ENCODE measurements at places on chromosomes 16 and 17.

DNA sequence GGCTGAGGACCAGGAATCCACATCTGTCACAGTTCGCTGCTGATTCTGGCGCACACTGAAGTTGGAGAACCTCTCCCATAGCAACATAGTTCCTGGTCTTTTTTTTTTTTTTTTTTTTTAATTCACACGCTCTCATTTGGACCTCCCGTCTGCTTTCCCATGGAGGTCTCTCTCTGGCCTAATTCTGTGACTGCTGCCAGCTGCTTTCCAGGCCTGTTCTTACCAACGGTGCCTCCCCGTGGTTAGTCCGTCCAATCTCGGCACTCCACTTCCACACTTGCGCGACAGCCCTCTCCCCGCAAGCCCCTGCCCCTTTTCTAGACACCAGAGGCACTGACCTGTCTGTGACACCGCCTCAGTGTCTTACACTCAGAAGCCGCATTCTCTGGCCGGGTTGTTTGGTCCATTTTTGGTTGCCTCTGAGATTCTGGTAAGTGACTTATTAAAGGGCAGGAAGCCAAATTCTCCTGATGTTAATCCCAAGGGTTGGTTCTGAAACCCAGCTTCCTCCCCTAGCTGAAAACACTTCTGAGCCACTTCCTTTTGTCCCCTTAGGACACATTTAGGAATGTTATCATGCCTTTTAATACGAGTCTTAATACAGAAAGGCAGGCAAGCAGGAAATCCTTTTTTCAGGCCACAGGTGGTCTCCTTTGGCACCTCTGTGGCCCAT, 1.1 kb upstream of the AKTIP start:
- DNase-seq = no peak

DNA sequence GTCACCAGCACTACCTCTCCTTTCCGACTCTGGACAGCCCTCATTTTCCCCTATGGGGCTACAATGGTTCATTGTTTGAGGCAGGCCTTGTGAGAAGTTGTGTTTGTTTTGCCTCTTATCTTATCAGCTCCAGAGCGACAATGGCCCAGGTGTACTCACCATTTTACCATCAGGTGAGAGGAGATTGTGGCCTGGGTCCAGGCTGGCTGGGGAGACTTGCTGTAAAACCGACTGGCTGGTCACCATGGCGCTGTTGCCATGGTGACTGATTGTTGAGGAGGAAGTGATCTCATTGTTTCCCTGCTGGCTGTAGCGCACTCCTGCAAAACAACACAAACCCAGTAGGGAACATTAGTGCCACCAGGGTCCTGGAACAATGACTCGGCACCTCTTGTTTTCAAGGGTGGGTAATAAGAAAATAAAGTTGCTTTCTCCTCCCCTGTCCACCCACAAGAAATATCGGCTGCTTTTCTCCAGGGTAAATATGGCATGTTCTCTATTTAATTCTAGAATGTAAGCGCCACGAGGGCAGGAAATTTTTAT, 34.4 kb downstream of the HNF1B start:
- peak; percentile 89 for DNase-seq

DNA sequence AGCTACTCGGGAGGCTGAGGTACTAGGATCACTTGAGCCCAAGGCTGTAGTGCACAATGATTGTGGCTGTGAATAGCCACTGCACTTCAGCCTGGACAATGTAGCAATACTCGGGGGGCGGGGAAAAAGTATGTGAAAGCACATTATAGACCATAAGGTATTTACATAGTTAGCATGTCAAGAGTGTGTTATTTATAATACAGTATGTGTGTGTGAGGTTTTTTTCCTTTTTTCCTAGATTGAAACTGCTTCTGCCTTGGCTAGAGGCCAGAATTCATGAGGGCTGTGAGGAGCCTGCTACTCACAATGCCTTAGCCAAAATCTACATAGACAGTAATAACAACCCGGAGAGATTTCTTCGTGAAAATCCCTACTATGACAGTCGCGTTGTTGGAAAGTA, 30.5 kb downstream of the PTRH2 start:
- no peak for DNase-seq

DNA sequence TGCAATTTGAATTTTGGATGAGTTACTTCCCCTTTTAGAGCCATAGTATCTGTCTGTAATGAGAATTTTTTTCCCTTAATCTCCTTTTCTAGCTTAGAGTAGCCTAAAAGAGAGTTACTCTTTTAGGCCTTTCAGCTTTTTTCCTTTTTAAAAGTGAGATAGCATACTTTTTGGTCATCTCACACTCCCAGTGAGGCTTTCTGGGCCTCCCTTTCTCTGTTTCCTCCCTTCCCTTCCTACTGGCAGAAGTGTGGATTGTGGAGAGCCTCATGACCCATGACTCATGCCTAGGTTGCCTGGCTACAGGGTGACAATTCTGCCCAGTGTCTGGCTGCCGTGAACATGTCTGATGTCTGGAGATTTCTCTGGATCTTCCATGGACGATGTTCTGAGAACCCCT, 15.2 kb downstream of the KRT23 start:
- DNase-seq = no peak

- DNase-seq = peak; percentile 89
Measured at GRCh38 chr17:1122533-1123392, 57.0 kb downstream of the ABR start.

DNA sequence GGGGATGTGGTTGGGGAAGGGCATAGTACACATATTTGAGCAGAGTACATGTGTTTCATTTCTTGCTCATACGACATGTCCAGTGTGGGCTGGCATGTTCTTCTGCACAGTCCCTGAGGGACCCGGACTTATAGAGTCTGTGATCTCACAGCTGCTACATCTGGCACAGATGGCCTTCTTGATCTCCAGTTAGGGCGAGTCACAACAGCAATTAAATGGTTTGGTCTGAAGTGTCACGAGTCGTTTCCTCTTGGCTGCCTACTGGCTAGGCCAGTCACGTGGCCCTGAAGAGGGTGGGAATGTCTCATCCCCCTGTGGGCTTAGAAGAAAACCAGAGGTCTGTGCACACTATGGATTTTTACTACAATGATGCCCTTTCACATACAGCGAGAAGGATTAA, 443.6 kb downstream of the WWOX start:
- no peak for DNase-seq

- DNase-seq = no peak
Measured at GRCh38 chr17:70040336-70040735, 34.7 kb upstream of the KCNJ16 start.

- no peak for DNase-seq
Measured at GRCh38 chr17:79520167-79521165, 90.4 kb downstream of the RBFOX3 start.

GRCh38 chr17:65290056-65290455, 152.9 kb downstream of the RGS9 start:
- peak; percentile 14 for DNase-seq

DNA sequence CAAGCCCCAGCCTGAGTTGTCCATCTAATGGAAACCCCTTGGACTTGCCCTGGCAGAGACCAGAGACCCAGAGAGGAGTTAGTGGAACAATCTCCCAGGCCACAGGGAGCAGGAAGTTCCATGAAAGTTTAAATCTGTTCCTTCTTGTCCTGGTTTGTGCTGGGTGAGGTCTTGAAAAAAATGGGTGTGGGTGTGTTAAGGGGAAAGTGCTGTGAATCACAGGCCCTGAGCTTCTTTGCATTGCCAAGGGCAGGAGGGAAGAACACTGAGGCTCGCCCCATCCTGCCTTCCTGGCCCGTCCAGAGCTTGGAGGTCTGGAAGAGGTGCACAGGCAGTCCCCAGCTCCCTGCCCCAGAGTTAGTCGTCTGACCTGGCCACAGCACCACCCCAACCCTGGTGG, 2.3 kb downstream of the ADORA2B start:
- no peak for DNase-seq

DNA sequence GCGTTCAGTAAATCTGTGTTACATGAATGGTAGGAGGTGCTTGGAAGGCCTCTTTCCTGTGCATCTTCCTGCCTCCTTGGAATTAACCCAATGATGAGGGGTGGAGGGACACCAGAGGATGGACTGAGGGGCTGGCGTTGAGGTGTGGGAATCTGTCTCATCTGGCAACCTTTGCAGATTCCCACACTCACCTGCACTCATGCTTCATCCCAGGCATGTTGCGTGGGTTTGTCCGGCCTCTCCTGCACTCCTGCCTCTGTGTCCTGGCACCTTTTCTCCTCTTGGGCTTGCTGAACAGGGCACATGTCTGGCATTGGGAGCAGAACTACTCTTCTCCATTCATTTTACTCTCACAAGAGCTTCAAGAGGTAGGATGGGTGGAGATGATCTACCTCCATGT, 3.1 kb upstream of the IGFBP4 start:
- no peak for DNase-seq

DNA sequence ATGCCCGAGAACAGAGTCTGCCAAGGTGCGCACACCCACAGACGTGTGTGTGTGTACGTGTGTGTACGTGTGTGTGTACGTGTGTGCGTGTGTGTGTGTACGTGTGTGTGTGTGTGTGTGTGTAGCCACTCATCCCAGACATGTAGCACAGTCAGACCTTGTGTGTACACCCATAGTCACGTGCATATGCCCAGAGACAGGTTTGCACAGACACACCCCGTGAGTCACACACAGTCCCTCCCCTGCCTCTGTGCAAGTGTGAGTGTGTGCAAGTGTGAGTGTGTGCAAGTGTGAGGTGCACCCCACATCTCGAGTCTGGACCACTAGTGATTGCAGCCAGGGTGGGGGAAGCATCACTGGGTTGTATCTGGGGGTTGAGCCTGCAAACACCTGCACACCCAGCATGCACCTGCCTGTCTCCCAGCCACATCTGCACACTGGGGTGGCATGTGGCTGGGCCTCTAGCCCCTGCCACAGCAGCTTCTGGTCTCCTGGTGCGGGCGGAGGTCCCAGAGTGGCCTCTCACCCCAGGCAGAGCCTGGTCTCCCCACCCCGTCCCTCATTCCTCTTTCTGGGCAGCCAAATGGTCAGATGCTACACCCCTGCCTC, 23.6 kb downstream of the BAHCC1 start:
- DNase-seq = no peak

DNA sequence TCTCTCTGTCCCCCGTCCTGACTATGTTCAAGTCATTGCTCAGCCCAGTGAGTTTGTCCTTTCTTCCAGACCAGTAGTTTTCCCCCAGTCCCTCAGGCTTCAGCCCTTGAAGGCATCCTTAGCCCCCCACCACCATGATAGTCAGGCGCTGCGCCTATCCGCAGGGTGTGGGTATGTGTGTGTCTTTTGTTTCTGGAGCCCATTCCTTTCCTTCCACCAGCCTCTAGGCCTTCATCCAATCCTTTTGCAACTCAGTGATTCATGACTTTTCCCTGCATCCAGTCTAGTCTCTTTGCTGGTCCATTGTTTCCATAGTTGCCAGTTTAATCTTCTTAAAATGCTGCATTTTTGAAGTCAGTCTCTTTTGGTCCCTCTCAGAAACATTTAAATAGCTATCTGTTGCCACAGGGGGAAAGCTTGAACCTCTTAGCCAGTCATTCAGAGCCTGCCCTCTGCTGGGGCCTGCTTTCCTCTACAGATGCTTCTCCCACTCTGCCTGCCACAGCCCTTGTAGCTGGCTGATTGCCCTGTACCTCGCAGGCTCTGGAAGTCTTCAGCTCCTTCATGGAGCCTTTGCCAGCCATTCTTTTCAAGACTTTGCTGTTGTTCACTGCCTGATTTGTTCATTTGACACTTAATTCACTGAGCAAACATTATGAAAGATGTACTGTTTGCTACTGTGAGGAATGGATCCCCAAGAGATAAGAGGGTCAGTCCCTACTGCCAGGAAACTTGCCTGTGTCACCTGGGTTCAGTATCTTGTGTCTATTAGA, 55.9 kb upstream of the ADCY7 start:
- peak; percentile 68 for DNase-seq

GRCh38 chr17:489758-490329, 137.2 kb upstream of the RPH3AL start:
- DNase-seq = no peak

GRCh38 chr17:45279898-45280297, 18.0 kb upstream of the SPATA32 start:
- no peak for DNase-seq

DNA sequence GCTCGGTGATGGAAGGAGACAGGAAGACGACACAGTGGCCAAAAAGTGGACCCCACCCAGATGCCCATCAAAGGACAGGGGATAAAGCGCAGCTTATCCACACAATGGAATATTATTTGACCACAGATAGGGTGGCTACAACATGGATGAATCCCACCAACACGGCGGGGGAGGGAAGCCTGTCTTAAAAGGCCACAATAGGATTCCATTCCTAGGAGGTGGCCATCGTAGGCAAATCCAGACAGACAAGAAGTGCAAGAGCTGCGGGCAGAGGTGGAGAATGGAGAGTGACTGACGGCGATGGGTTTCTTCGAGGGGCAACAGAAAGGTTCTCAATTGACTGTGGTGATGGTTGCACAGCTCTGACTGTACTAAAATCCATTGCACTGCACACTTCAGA, 16.0 kb downstream of the SLC38A8 start:
- no peak for DNase-seq

- DNase-seq = peak; percentile 75
Measured at GRCh38 chr17:1179818-1180742, at the start of gene ABR. ABR (minus strand) TSS chr17:1179981; CDS start chr17:1179727, 254 bp downstream.

GRCh38 chr17:51742571-51742970, 415.9 kb downstream of the CA10 start:
- DNase-seq = no peak

DNA sequence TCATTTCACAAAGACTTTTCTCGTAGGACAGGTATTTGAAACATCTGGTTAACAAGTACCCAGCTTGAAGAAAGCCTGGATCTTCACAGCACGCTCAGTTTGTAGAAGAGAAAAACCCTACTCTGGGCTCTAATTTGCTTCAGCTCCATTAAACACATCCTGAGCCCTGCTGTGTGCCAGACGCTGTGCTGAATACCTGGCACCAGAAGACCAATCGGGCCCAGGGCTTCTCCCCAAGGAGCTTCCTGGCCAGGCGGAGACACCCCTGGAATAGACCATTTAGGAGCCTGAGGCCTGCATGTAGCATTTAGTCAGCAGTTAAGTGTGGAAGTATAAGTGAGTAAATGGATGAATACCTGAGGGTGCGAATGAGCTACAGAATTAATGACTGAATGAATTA, 8.9 kb upstream of the ABAT start:
- no peak for DNase-seq

DNA sequence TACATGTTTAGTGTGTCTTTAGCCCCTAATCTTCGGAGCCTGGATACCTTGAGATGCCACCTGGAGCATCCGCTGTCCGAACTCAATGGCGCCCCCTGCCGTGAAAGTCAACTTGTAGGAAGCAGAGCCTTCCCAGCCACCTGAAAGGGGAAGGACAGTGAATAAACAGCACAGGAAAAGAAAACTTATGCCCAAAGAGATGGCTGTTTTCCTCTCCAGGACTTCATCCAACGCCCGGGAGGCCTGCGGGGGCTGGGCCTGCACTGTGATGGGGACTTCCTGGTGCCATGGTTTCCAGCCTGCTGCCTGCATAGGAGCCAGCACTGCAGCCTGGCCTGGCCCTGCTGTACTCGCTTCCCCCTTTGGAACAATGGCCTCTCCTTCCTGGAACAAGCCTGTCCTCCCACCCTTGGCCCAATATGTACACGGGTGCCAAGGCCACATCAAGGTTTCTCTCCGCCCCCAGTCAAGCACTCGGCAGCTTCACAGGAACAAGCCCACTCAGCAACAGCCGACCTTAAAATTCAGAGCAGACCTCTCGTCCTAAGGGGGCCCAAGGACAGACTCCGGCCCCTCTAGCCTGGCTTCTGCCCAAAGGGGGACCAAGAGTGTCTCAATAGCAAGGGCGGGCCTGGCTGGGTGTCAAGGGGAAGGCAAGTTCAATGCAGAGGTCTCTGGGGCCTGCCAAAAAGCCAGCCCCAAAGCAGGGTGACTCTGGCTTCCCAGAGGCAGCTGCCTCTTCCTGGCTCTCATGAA, 4.5 kb upstream of the UNC13D start:
- DNase-seq = peak; percentile 70

Measured in iPS-NIHi11 (cell line).